ENCODE measurements at places on chromosomes 2 and 18.

DNA sequence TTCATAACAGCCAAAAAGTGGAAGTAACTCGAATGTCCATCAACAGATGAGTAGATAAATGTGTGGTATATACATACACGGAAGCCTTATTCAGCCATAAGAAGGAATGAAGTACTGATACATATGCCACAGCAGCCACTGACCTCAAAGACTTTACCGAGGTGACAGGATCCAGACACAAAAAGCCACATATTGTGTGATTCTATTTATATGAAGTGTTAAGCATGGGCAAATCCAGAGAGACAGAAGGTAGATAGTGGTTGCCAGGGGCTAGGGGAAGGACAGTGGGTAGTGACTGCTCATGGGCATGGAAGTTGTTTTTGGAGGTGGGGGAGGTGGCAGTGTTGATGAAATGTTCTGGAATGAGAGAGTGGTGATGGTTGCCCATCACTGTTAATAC, 33.9 kb downstream of the ZAP70 start:
- no peak for DNase-seq

DNA sequence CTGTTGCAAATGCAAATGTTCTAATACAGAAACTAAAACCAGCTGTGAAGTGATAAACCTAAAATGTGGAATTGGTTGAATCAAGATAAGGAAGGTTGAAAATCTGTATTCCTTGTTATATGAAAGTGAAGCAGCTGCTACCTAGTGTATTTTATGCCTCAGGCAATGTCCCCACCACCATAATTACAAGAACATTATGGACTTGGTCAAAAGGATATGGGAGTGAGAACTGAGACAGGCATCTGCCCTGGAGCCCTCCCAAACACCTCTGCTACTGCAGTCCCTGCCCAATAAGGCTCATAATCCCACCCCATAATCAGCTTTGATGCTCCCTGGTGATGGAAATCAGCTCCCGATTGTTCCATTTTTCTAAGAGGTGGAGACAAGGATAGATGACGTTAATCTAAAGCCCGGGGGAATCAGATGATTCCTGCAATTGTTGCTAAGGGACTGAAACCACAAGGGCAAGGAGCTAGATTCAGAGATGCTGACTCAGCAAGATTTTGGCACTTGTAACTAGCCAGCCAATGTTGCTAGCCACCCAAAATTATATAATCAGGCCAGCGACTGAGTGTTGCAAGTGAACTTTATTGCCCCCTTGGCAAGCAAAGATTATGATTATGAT, 69.5 kb downstream of the EVA1A start:
- no peak for DNase-seq

DNA sequence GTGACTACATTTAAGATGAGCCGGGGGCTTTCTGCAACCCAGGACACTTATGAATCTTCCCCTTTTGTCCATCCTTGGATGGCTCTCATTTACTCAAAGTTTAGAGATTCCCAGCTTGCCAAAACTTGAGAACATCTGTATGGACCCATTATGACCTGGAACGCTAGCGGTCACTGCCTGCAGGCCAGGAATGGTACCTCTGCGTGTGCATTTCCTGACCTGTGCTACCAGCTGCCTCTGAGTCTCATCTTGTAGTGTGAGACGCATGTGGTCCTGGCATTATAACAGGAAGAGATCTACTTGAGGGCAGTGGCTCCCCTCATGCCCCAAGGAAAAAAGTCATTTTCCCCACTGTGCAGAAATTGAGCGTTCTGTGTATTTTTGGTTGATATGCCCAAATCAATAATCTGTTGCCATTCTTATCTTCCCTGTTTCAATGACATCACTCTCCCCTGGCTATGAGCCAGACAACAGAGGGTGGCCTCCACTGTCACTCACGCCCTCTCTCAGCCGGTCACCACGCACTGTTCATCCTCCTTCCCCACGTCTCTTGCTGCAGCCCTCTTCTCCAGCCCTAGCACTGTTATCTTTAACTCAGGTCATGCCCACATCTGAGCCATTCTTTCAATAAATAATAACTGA, 28.5 kb upstream of the NPAS2 start:
- no peak for DNase-seq

DNA sequence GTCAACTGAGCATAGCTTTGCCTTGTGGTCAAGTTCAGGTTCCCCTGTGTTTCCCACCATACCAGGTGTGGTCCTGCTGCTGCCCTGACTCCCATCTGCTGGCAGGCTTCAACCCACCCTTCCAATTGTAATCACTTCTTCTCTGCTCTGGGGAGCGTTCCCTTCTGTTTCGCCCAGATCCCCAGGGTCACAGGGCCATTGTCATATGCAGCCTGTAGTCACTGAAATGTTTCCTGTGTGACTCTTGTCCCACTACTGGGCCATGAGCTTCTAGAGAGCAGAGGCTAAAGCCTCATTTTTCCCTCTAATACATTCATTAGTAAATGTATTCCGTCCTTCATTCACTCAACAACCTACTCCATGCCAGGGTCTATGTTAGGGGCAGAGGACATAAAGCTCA, 75.0 kb upstream of the LAPTM4A start:
- DNase-seq, result no peak

DNA sequence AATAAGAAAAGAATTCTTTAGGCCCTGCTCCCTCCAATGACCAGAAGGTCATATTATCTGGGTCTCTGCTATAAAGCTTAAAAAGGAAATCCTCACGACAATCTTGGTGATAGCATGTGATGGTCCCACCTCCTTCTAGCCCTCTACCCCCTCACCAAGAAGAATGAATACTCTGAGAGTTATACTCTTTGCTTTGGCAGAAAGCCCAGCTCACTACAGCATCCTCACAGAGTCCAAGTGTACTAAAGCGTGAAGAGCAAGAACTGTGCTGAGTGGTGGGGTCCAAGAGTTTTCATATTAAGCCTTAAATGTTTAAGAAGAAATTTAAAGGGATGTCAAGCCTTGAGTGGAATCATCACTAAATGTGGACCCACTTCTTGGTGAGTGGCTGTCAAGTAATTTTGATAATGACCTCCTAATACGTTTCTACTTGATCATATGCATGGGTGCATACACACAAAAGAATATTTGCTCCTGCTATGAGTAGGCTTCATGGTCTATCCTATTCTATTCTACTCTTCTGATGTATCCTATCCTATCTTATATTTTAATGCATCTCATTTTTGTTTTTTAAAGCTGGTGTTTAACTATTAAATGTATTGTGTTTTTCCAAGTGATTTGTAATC, 16.5 kb upstream of the SERPINB7 start:
- no peak for DNase-seq

- DNase-seq, result no peak
Measured at GRCh38 chr2:118856330-118856977, 9.0 kb upstream of the EN1 start.

- DNase-seq, result no peak
Measured at GRCh38 chr2:60445684-60446179, 107.7 kb downstream of the BCL11A start.

GRCh38 chr18:53644799-53645471, 579.5 kb downstream of the MBD2 start:
- DNase-seq, result no peak

DNA sequence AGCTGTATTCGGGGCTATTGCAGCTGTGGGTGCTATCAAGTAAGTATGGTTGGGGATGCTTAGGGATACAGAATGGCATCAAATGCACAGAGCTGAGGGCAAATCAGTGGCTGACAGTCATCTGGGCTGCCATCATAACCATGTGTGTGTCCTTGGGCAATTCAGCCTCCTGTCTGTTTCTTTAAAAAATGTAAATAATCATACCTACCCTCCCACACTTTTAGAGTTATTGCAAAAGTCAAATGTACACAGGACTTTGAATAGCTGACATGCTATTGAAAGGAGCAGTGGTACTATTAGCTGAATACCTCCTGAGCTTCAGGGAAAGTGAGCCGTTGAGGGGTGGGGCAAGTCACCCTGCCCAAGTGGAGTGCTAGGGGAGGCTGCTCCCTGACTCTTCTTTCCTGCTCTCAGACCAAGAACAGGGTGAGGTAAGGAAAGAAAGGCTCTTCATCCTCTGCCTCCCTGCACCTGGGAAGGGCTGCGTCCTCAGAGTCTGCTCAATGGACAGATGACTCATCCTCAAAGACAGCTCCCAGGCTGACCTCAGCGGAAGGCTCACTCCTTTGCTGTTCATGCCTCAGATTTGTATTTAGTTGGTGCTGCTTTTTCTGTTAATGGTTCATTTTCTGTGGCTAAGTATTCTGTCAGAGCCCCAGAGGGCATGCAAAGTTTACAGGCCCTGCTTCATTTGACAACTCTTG, 54.9 kb upstream of the BZW1 start:
- DNase-seq, result no peak

- DNase-seq, result no peak
Measured at GRCh38 chr2:47008381-47009252, 93.0 kb upstream of the MCFD2 start.

DNA sequence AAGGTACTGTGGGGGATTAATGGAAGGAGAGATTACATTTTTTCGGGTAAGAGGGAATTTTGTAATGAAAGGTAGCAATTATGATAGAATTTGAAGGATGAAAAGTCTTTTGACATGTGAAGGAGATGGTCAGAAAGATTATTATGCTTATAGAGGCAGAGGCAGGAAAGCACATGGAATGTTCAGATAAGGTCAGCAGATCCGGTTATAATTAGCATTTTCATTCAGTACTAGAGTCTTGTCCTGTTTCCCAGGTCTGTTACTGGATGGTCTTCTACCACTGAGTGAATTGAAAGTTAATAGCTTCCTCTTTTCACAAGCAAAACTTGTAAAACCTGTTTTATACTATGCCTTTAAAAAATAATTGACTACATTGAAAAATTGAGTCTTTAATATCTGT, 116.9 kb downstream of the PHLPP1 start:
- no peak for DNase-seq

DNA sequence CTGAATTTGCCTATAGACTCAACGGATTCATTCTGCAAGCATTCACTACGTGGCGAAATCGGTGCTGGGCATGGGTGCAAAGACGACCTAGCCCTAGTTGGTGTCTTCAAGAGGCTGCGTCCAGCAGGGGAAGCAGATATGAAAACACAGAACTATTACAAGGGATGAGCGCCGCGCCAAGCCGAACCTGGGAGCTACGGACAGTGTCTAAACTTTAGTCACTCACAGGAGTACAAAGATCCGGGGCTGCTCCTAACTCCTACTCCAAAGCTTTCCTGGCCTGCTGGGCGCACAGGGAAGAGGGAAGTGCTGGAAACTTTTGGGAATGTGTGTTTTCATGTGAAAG, 732 bp upstream of the ANXA4 start:
- DNase-seq, result no peak

DNA sequence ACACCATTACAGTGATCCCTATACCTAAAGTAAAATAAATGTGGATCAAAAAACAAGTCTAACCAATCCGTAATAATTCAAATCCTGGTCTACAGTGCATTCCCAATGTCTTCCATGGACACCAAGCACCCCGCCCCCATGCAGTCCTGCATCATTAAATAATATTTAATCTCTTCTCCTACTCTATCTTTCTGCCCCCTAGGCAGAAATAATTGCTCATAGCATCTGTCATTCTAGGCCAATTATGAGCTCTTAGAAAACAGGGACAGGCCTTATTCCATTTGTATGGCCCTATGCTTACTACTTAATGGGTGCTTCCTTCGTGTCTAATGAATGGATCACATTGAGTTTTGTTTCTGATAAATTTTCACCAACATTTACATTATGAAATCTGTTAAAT, 66.4 kb downstream of the PAX3 start:
- no peak for DNase-seq

DNA sequence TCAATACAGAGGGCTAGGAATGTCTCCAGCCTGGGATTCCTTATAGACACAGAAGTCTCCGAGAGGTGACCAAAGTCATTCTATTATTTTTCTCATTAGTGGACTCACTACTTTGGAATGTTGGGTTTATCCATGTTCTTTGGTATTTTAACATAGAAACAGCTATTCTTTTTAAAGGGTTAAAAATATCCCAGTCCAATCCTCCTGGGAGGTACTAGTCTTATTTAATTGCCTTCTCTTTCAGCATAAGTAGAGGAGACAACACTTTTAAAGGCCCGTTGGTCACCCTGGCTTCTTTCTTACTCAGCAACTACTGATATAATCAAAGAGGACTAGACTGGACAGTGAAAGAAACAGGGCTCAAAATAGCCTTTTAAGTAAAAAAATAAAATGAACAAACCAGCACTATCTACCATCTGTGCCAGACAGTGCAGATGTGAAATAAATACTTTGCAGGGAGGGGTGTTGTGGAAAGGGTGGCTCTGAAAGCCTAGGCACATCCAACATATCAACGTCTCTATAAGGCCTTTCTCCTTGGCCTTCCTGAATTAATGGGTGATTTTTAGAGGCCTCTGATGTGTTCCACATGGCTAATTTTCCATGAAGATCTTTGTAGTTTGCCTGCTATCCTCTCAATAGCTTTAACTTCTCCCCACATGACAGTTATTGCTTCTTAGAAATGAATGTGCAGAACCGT, 334.4 kb upstream of the THUMPD2 start:
- DNase-seq, result no peak

DNA sequence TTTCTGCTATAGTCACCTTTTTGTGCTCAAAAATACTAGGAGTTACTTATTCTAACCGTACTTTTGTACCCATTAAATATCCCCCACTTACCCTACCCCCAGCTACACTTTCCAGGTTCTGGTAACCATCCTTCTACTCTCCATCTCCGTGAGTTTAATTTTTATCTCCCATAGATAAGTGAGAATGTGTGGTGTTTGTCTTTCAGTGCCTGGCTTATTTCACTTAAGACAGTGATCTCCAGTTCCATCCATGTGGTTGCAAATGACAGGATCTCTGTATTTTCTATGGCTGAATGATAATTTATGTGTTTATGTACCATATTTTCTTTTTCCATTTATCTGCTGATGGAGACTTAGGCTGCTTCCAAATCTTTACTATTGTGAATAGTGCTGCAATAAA, 323.3 kb downstream of the ZNF804A start:
- DNase-seq, result no peak
